Stimulated activated CD4-positive, alpha-beta T cell treated with anti-CD3 and anti-CD28 coated beads, Interleukin-1b, Interleukin-23, amount 100 ng/mL, for 1 hour (primary cell): ENCODE measurements at places on chromosomes 1 and 21.

GRCh38 chr21:41634211-41634694 lies 126.3 kb upstream of the TMPRSS2 start:
- no peak for DNase-seq

- no peak for DNase-seq
These were observed 75.5 kb downstream of the LRRC8D start for GRCh38 chr1:89896105-89896942.

GRCh38 chr1:115654125-115654524 lies 12.4 kb downstream of the VANGL1 start:
- no peak for DNase-seq

DNA sequence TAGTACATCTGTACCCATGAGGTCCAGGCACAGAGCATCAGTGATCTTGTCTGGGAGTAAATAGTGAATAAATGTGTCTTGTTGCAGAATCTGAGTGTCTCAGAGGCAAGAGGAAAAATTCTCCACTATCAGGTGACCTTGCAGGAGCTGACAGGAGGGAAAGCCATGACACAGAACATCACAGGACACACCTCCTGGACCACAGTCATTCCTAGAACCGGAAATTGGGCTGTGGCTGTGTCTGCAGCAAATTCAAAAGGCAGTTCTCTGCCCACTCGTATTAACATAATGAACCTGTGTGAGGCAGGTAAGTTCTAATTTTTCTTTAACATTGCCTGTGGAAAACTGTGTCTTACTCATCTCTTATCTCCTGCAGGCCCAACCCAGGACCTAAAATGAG lies 43.1 kb downstream of the IL12RB2 start:
- DNase-seq: no peak

GRCh38 chr1:58739856-58740466 lies 40.1 kb upstream of the MYSM1 start:
- no peak for DNase-seq

DNA sequence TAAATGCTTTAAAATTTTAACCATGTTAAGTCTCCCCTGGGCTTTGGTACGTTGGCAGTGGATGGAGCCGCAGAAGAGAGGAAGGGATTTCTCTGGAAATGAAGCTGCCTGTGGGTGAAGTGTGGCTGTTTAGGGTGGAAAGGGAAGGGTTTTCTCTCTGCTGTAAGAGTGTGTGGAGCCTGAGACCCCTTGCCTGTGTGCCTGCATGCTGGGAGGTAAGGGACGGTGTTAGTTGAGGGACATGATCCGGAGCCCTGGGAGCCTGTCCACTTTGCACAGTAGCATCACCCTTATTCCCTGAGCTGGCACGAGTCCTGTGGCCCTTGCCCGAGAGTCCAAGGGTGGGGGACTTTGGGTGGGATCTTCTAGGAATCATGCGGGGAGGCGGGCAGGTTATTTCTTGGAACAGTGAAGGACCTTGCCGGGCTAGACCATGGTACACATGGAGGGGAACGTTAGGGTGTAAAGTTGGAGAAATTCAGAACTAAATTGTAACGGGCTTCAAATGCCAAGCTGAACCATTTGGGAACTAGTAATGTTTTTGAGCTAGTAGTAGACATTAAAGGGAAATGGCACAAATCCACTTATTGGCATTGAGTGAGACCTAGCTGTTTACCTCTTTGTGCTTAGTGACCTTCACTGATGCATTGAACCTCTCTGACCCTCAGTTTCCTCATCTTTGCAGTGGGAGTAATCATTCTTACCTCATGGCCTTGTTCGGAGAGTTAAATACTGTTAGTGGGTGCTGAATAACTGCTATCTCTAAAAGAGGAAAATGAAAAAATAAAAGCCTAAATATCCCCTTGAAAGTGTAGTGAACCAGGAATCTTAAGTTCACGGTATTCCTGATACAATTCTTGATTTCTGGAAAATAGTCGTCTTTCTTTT lies 3.5 kb downstream of the GALNT2 start:
- DNase-seq: no peak

GRCh38 chr1:7808253-7808844 lies 24.3 kb downstream of the PER3 start:
- no peak for DNase-seq

DNA sequence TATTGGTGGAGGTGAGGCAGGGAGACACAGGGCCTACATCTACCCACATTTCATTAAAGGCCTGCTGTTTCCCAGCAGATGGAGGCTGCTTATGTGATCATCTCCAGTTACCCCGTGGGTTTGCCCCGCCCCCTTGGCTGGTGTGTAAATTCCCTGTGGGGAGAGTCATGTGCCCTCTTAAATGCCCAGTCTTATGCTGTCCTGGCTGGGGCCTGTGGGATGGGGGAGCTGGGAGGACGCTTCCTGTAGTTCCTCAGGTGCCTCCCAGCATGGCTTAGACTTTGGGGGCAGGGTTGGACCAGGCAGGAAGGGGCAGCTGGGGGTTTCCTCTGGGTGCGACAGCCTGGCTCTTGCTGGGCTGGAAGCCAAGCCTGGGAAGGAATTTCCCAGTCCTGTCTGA lies 15.5 kb upstream of the CITED4 start:
- DNase-seq: no peak

GRCh38 chr1:1173793-1174415 lies at the start of gene TTLL10:
TSS of gene TTLL10 (plus strand) at chr1:1173880. CDS start at chr1:1179216, 5,336 bp downstream.
- DNase-seq: no peak

DNA sequence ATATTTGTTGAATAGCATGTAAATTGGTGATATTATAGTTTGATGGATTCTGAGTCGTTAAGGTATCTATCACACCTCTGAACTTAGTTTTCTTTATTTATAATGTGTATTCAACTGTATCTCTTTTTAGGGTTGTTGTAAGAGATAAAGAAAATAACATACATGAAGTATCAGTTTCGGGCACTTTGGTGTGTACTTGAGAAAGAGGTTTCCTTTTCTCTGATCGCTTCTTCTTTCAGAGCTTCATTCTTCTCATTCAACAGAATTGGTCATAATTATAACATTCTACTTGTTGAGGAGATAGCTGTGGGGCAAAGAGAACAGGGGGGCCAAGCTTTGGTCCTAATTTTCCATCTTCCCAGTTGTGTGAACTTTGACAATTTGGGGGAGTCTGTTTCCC lies 508.0 kb downstream of the PLPP3 start:
- DNase-seq: no peak

- no peak for DNase-seq
These were observed 209.5 kb downstream of the SMYD3 start for GRCh38 chr1:246297279-246298265.

- DNase-seq: no peak
These were observed 2.5 kb upstream of the MEF2D start for GRCh38 chr1:156502894-156503697.

DNA sequence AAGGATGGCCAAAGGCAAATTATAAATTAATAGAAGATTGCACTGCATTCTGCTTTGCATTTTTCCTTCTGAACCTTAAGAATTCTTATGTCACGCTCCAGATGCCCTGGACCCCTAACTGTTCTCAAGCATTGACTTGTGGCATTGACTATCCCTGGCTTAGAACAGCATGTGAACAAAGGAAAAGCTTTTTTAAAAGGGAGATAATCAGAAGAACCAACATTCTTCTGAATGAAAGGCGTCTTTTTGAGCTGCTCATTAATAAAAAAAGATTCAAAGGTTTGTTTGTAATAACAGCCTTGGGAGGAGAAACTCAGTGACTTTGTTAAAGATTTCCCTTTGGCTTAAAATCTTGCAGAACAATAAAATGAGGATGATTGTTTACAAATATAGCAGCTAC lies 105.5 kb downstream of the TNNI3K start:
- DNase-seq: no peak

DNA sequence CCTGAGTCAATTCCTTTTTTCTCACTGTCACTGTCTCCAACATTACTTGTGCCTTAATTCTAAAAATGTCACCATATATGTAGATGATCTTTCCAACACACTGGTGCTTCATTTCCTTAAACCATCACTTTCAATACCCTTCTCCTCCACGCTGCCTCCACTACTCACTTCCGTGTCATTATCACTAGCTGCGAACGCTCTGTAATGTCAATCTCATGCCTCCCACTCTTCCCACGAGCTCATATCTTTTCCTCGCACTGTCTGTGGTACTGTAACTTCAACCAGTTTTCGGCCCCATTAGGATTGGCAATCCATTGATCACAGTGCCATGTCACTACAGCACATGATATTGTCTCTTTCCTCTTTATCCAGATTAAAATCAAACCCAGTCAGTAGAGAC lies 61.6 kb downstream of the PLD5 start:
- DNase-seq: no peak

DNA sequence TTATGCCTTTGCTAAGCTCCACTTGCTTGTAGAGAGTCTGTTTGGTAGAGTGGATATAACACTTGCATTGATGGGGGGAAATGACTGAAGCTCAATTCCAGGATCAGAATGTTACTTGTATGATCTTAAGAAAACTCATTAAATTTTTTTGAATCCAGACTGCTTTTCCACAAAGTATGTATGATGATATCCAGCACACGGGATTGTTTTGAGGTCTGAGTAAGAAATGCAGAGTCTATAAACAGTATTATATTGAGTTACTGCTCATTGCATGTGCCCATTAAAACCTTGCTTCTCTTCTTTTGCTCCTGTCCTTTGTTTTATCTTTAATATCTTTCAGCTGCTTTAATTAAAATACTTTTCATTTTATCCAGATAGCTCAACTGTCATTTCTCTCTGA lies 570.4 kb upstream of the ZRANB2 start:
- no peak for DNase-seq

DNA sequence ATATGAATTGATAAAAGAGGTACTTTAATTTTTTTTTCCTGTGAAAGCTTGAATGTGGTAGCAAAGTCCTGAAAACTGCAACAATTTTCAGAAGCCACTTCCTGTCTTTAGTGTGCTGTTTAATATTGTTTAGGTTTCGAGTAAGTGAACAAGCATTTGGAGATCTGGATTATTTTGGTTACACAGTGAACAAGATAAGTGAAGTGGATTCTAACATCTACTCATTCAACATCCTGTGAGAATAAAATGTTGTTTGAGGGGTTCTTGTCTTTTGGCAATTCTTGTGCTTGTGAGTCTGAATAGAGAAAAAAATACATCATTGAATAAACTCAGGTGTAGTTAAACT lies 35.2 kb upstream of the PLA2G4A start:
- DNase-seq: no peak

DNA sequence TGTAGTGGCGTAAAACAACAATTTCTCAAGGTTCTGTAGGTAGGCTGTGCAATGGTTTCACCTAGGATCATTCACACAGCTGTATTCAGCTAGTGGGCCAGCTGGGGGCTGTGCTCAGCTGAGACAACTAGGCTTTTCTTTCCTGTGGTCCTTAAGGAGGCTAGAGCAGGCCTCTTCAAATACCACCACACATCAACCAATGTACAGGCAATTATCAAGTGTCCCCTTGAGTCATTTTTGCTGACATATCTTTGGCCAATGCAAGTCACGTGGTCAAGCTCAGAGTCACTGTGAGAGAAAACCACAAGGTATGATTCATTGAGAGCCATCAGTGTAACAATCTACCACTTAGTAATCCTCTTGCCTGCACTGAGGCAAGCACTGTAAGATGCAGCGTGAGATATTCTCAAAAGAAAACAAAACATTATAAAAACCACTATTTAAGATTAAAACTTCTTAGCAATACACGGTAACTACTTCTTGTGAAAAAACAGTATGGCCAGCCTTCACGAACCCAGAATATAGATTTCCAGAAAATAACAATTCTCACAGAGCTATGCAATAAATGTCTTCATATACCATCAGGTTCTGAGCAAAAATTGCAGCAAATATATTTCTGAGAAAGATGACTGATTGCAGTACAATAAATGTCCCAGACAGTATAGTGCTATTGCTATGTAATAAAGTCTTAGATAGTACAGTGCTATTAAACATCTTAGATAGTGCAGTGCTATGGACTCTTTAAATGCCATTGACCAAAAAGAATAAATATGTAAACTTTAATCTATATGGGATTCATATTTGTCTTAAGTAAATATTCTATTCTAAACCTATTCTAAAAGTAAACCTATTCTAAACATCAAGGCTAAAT lies 55.3 kb downstream of the NME7 start:
- DNase-seq: no peak

DNA sequence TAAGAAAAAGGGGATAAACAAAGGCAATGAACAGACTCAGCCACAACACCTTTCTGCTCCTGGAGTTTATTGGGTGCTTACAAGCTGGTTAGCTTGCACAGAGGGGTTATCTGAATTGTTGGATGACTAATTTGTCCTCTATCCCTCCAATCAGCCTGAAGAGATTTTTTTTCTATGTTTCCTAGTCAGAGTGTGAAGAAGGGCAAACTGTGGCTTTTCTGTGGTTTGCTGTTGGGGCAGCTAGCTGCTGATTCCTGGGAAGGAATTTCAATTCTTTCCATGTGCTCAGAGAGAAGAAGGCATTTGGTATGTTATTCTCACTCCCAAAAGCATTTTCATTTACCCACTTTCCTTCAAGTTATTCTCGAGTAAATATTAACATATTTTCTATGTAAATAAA lies 48.6 kb downstream of the PCP4 start:
- DNase-seq: no peak

- DNase-seq: no peak
These were observed 9.7 kb downstream of the ZNF362 start for GRCh38 chr1:33265780-33266605.

DNA sequence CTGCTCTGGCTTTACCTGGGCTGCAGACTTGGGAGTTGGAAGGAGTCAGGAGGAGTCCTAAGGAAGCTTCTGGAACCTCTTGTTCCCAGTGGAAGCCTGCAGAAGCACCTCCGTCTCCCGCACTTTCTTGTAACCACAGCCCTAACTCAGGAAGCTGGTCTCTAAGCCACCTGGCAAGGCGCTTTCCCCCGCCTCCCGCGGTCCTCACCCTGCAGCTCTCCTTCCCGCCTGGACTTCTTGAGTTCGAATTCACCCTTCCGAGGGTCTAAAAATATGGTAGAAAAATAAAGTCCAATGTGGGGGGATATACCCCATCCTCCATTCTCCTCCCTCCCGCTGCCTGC lies 15.1 kb downstream of the PAX7 start:
- DNase-seq: no peak

DNA sequence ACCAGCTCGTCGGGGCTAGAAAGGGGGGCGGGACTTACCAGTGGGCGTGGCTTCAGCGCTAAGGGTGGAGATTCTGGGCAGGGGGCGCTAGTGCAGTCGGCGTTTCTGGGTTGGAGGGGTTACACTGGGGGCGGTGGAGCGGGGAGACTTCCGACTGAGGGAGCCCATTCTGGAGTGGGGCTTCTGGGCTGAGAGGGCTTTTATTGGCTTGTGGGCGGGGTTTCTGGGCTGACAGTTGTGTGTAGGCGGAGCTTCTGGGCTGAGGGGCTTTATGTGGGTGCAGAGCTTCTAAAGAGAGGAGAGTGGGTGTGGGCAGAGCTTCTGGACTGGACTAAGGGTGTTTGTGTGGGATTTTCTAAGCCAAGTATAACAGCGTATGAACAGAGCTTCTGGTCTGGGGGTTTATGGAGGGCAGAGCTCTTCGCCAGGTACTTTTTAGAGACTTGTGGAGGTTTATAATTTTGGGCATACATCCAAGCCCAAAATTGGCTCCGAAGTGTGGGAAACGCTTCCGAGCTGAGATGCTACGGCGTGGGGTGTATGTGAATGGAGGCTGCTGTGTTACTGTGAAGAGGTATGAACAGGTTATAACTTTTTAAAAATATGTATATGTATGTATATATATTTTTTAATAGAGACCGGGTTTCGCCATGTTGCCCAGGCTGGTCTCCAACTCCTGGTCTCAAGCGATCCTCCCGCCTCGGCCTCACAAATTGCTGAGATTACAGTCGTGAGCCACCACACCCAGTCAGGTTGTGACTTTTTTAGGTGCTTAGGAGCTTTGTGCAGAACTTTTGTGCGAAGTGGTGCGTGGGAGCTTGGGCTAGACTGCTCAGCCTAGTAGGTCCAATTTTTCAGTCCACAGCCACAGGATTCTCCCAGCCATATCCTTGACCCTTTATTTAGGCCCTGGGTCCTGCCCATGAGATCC lies 825 bp downstream of the TMEM39B start:
- DNase-seq: no peak
